Fibroblast of upper back skin (primary cell): ENCODE measurements at places on chromosomes 2 and 18.

- peak; percentile 42 for DNase-seq
Observed at GRCh38 chr2:227482638-227483340, 10.8 kb downstream of the AGFG1 start.

- DNase-seq, result no peak
Observed at GRCh38 chr2:74806920-74807319, 27.0 kb upstream of the HK2 start.

GRCh38 chr18:76981396-76981968, 151.1 kb downstream of the MBP start:
- DNase-seq, result no peak

GRCh38 chr2:122736279-122736678, 980.8 kb downstream of the TSN start:
- DNase-seq, result peak; percentile 54

GRCh38 chr18:63454497-63454896, 22.3 kb upstream of the SERPINB5 start:
- no peak for DNase-seq

DNA sequence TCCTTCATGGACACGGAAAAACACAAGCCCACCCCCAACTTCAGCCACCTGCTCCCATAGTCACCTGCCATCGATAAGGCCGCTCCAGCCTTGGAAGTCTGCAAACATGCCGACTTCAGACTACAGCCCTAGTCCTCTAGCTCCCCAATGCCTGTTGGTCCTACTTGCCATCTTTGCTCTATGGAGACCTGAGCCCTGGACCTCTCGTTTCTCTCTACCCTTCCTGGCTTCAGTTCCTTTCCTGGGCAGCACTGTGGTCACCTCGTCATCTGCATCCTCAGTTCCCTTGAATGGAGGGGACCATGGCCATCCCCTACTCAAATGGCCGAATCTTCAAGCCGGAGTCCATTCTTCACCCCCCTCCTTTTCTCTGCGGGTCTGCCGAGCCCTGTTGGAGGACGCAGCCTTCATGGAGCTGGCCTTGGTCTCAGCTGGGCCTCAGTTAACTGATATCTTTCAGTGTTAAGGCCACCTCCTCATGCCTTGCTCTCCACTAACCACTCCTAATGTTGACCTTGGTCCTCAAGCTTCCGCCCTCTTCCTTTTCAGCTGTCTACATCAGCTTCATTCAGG, 47.7 kb upstream of the GBX2 start:
- DNase-seq, result no peak

DNA sequence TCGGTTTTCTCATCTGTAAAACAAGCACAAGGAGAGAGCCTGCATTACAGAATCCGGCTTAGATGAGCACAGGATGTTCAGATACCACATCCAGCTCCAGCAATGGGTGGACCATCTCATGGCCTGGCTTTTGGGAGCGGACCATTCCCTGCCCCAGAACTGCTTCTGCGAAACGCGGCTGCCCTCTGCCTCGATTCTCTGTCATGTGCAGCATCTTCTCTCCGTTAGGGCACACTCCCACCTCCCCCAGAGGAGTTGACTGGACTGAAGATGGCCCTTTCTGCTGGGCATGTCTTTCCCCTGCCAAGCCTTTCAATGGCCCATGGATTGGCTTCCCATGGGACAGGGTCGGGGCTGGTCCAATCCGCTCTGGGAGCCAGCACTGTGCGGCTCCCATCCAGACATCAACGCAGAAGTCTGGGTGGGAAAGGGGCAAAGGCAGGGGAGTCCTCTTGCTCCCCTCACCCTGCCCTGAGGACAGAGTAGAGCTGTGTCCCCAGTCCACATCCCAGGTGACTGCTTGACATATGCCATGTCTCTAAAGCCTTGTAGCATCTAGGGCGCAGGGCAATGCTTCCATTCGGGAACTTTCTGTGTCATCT, 14.3 kb upstream of the FAHD2A start:
- DNase-seq, result no peak

DNA sequence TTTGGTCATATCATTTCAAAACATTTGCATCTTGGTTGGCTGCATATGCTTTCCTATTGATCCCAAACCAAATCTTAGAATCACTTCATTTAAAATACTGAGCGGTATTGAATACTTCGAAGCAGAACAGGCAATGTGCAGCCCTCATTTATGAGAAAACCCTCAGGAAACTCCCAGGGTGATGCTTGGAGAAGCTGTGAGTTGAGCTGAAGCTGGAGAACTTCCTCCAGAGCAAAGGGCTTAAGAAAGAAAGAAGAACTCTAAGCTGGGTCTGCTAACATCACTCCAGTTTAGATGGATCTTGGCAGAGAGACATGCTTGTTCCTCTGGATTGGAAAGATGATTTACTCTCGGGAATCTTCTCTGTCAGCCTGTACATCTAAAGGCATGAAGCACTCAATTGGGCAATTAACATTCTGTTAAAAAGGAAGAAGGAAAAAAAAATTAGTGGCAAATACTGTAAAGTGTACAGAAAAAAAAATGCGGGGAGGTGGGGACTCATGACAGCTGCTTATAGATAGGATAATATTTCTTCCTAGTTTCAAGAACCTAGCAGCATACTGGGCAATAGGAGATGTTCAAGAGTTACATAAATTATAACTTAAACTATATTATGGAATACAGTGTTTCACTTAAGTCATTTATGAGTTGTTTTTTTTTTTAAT, 49.5 kb downstream of the ATIC start:
- no peak for DNase-seq

DNA sequence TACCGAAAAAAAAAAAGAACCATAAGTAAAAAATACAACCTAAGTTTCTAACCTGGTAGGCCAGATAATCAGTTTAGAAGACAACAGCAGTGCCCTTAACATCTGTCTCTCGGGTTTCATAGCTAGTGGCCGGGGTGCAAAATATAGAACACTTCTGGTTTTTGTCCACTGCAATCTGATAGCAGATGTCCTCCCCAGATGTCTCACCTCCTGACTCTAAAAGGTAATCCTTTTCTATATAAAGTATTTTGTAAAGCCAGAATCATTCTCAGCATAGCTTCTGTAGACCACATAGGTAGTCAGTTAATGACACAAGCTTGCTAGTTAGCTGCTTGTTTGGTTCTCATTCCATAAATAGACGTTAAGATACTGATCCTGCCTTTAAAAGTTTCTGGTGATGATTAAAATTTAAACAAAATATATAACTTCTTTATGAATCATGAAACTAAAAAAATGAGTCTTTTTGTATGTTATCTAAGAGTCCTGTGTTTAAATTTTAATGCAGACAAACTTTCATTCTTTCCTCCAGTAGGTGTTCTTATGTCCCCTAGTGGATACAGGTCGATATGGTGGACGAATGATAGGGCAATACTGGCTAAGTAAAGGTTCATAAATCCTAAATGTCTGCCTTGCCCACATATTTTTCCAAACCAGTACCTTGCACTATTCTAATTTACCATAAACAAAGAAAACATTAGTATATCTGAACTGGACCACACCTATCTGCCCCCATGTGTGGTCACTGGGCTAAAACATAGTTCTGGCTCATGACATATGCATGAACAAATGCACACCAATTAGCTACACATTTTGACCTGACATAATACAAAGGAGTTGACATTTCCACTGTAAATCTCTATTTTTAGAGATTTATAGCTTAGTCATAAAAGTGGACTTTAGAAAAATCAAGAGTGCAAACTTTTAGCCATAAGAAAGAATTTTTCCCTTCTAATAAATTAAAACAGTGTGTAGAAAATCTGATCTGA, 171.0 kb downstream of the SRBD1 start:
- DNase-seq, result peak; percentile 62
